ENCODE measurements at places on chromosomes 11 and 22. TPM values are rescaled to one million over a fixed set of nuclear protein-coding genes. Genes with fewer than 3 reads are reported as not detected.

DNA sequence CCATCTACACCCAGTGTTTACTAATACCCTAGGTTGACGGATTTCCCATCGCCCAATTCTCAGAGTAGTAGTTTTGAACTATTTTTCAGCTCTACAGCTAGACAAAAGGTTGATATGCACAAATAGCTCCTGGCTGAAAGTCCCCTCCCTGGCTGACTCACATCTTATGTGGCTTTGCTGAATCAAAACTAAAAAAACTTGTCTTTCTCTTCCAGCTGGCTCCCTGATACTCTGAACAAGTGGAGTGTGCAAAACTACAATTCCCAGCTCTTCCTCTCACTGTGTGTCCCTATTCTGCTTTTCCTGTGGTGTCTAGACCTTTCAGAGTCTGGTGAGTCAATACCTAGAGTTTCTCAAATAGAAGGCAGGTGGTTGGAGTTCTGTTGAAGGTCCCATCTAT is 12.7 kb upstream of the LARGE1 start:
- H3K36me3 ChIP-seq = no peaks in the 10 kb centered on the region
- no peak overlapping the region for H3K27ac ChIP-seq
- no peak for DNase-seq
- H3K27me3 ChIP-seq = no peaks in the 10 kb centered on the region
- no peaks in the 10 kb centered on the region for H3K4me1 ChIP-seq

DNA sequence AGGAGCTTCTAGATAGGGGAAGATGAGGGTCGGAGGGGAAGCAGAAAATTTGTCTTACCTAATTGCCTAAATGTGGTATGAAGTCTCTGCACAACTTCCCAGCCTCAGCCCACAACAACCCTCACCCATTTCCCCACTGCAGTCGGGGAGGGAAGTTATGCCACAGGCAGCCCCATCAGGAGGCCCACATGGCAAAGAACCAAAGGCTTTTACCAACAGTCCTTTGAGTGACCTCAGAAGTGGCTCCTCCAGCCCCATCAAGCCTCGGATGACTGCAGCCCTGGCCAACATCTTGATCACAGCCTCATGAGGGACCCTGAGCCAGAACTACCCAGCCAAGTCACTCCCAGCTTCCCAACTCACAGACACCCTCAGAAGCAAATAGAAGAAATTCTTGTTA is 54.8 kb downstream of the CHST1 start:
- no peak overlapping the region for H3K27ac ChIP-seq
- no peaks in the 10 kb centered on the region for H3K4me1 ChIP-seq
- no peak overlapping the region for H3K4me3 ChIP-seq
- no peak for DNase-seq

DNA sequence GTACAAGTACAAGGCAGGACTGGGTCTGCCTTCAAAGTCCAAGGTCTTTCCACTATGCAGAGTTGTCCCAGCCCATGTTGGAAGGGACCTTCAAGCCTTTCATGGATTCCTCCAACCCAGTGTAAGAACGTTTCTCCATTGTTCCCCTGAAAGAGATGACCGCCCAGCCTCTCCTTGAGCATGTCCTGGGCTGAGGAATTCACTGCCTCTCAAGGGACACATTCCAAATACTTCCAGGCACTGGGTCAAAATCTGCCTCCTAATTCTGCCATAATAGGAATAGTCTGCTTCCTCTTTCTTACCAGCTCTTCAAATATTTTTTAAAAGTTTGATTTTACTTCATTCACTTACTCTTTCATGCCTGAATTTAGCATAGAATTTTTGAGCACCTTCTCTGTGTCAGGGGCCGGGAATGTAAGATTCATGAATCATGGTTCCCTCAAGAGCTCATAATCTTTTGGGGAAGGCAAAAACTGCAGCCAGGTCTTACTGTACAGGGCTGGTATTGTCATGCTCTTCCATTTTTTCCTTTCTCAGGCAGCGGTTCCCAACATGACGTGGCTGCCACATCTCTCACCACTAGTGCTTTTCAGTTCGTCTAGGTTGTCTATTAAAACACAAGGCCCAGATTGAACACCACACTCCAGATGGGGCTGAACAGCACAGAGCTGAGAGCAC is 143.3 kb upstream of the TBCEL start:
- H3K4me3 ChIP-seq = no peak overlapping the region
- H3K27ac ChIP-seq = no peak overlapping the region
- H3K27me3 ChIP-seq = peaks cover 3% of the 10 kb centered on the region
- no peaks in the 10 kb centered on the region for H3K36me3 ChIP-seq

GRCh38 chr11:29025001-29025400 is 916.8 kb downstream of the METTL15 start:
- no peaks in the 10 kb centered on the region for H3K36me3 ChIP-seq
- no peaks in the 10 kb centered on the region for H3K27me3 ChIP-seq
- no peak for DNase-seq
- H3K27ac ChIP-seq = no peak overlapping the region
- no peaks in the 10 kb centered on the region for H3K4me1 ChIP-seq
- H3K4me3 ChIP-seq = no peak overlapping the region

DNA sequence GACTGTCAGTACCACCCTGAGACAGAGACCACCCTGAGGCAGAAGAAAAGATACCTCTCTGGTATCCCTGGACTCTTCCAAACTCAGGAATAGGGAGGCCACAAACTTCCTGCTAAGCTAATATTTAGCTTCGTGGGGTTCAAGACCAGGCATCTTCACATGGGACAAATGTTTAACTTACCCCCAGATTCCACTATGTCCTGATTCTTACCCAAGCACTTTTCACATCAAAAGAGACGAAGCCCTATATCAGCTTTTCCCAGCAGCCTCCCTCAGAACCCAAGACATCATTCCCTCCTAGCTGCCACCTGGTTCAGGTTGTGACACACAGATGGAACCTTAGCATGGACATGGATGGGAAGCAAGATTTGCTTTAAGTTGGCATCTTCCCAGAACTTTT is 32.1 kb downstream of the SMC1B start:
- no peak overlapping the region for H3K27ac ChIP-seq
- H3K27me3 ChIP-seq = no peaks in the 10 kb centered on the region
- H3K4me1 ChIP-seq = no peaks in the 10 kb centered on the region
- H3K4me3 ChIP-seq = no peak overlapping the region
- H3K36me3 ChIP-seq = no peaks in the 10 kb centered on the region
- DNase-seq = no peak

OR51G1 gene
- not detected for polyA plus RNA-seq

GDPD5 gene
- 82.7 TPM for polyA plus RNA-seq

CD6 gene
- 5.1 TPM for polyA plus RNA-seq

B3GAT1 gene
- polyA plus RNA-seq = 0.54 TPM

APOBEC3G gene
- polyA plus RNA-seq = 4.7 TPM

MYRF gene
- polyA plus RNA-seq = 23.0 TPM
